Liver (tissue), 10 donors: ENCODE measurements at places on chromosomes 2 and 18. TPM values are rescaled to one million over a fixed set of nuclear protein-coding genes. Genes with fewer than 3 reads are reported as not detected.

GRCh38 chr18:12278215-12278671 lies 24.1 kb downstream of the CIDEA start:
- H3K4me3 ChIP-seq = no peak overlapping the region
- H3K27ac ChIP-seq = peak overlapping the region; percentile 78
- no peaks in the 10 kb centered on the region for H3K27me3 ChIP-seq
- DNase-seq = no peak
- H3K4me1 ChIP-seq = no peaks in the 10 kb centered on the region

The TNS1 gene
- 91.6 TPM for total RNA-seq

The MYOM1 gene
- total RNA-seq = 10.1 TPM

DNA sequence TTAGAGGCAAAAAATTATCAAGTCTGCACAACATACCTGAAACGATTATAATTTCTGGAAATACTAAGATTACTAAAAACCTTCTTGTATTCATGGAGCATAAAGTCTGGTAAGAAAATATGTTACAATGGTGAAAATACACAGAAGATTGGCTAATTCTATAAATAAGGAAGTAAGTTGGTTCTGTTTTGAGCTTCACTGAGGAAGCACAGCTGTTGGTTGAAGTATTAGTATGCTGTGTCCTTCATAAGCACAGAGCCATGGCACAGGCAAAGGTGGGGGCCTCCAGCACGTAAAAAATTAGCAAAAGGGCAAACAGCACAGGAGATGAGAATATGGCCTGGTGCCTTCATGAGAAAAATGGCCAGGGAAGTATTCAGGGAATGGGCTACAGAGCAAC lies 40.4 kb upstream of the ANKRD62 start:
- H3K4me1 ChIP-seq = no peaks in the 10 kb centered on the region
- DNase-seq = no peak
- H3K27ac ChIP-seq = no peak overlapping the region
- no peak overlapping the region for H3K4me3 ChIP-seq
- H3K36me3 ChIP-seq = no peaks in the 10 kb centered on the region
- H3K27me3 ChIP-seq = no peaks in the 10 kb centered on the region

DNA sequence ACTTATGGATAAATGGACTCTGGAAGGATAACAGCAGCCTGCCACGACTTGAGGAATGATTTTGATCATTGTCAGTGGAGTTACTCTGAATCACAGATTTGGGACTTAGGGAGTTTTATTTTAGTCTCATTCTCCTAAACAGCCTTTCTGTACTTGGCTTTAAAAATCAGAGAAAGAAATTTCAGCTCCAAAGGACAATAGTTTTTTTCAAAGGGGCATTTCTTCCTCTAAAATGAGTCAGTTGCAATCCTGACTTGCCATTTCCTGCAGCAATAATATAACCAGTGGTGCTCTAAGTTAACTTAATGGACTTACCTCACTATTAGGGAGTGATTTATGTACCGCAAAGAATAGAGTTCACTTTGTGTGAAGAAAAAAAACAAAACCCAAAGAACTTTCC lies 35.1 kb upstream of the MTX2 start:
- H3K36me3 ChIP-seq = no peaks in the 10 kb centered on the region
- H3K4me3 ChIP-seq = no peak overlapping the region
- H3K27ac ChIP-seq = no peak overlapping the region
- H3K4me1 ChIP-seq = no peaks in the 10 kb centered on the region
- no peaks in the 10 kb centered on the region for H3K27me3 ChIP-seq
- DNase-seq = no peak

GRCh38 chr2:67463810-67464209 lies 66.7 kb downstream of the ETAA1 start:
- no peaks in the 10 kb centered on the region for H3K27me3 ChIP-seq
- H3K36me3 ChIP-seq = no peaks in the 10 kb centered on the region
- H3K4me3 ChIP-seq = no peak overlapping the region
- no peaks in the 10 kb centered on the region for H3K4me1 ChIP-seq

DNA sequence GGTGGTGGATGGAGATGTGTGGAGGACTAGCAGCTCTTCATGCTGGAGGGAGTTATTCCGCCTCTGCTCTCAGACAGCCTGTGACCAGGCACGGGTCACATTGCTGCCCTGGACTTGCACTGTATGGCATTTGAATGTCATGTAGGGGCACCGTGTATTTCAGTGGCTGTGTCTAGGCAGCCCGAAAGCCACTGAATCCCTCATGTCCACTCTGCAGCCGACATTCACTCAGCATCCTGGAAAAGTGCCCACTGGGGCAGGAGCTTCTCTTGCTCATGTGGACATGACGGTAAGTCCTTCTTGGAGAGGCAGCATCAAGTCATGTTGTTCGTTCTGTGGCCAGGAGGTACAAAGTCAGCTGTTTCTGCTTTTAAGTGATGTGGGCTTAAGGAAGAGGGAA lies 127.9 kb downstream of the SH3RF3 start:
- no peaks in the 10 kb centered on the region for H3K27me3 ChIP-seq
- peaks cover 1% of the 10 kb centered on the region for H3K36me3 ChIP-seq
- DNase-seq = no peak
- H3K4me1 ChIP-seq = no peaks in the 10 kb centered on the region
- no peak overlapping the region for H3K27ac ChIP-seq

The KCNE4 gene
- total RNA-seq = 0.28 TPM

DNA sequence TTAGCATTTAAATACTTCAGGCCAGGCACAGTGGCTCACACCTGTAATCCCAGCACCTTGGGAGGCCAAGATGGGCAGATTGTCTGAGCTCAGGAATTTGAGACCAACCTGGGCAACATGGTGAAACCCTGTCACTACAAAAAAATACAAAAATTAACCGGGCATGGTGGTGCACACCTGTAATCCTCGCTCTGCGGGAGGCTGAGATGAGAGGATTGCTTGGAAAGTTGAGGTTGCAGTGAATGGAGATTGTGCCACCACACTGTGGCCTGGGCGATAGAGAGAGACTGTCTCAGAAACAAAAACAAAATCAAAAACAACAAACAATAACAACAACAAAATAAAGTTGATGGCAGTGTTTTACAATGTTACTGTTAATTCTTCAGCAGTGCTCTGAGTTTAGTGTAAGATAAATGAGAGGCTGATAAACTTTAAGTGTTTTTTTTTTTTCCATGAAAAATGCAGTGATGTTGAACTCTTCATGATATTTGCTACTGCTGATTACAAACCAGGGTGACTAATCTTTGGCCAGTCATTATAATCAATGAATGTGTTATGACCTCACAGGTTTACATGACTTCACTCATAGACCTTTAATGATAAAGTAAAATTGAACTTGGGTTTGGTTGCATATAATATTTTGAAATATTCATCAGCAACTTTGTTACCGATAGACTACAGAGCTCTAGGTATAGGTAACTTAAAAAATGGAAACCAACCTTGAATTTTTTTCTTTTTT lies 2.5 kb downstream of the ITGAV start:
- no peak overlapping the region for H3K4me3 ChIP-seq
- no peaks in the 10 kb centered on the region for H3K36me3 ChIP-seq
- no peaks in the 10 kb centered on the region for H3K4me1 ChIP-seq

The SCYGR4 gene
- not detected for total RNA-seq

DNA sequence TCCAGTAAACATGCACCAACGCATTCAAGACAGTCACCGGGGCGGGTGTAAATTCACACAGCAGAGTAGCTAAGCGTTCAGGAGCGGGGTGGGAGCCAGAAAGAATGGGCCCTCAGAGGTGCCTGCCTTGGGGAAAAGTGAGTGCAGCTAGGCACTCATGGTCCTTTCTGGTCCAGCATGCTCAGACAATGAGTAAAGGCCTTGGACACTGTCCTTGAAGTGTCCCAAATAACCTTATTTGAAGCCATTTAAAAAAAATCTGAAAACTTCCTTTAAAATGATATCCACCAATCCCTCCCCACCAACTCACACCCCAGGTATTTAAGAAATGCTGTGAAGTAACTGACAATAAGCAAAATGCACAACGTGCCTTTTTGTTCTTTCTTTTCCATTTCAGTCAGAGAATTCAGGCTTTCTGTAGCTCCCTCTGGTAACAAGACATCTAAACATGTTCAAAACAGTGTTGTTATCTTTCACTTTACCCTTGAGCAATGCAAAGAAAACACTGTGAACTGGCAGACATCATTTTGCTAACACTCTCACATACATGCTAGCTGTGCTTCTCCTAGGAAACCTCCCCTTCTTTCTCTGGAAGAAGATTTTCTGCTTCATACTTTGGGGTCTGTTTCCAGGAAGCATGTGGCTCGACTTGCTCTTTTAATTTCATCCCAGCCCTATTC lies 445.1 kb upstream of the SPRED2 start:
- H3K27ac ChIP-seq = no peak overlapping the region
- no peaks in the 10 kb centered on the region for H3K27me3 ChIP-seq
- no peak overlapping the region for H3K4me3 ChIP-seq
- H3K36me3 ChIP-seq = no peaks in the 10 kb centered on the region
- no peaks in the 10 kb centered on the region for H3K4me1 ChIP-seq

DNA sequence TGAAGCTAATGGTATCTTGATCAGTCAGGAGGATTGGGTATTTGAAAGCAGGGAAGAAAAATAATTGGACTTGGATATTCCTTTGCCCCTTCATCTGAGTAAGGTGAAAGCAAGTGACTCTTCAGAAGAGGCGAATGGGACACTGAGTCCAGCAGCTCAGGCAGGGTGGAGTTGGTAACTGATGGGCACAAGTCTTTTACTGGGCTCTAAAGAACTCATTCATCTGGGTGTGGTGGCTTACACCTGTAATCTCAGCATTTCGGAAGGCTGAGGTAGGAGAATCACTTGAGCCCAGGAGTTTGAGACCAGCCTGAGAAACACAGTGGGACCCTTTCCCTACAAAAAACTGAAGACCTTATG lies 11.2 kb downstream of the CFLAR start:
- no peaks in the 10 kb centered on the region for H3K27me3 ChIP-seq
- H3K4me1 ChIP-seq = peaks cover 64% of the 10 kb centered on the region
- peak overlapping the region; percentile 65 for H3K27ac ChIP-seq
- H3K36me3 ChIP-seq = no peaks in the 10 kb centered on the region
- DNase-seq = no peak

GRCh38 chr2:201933792-201934237 lies 99.8 kb upstream of the FZD7 start:
- H3K27ac ChIP-seq = no peak overlapping the region
- no peaks in the 10 kb centered on the region for H3K4me1 ChIP-seq
- DNase-seq = no peak
- H3K27me3 ChIP-seq = no peaks in the 10 kb centered on the region
- H3K36me3 ChIP-seq = no peaks in the 10 kb centered on the region

DNA sequence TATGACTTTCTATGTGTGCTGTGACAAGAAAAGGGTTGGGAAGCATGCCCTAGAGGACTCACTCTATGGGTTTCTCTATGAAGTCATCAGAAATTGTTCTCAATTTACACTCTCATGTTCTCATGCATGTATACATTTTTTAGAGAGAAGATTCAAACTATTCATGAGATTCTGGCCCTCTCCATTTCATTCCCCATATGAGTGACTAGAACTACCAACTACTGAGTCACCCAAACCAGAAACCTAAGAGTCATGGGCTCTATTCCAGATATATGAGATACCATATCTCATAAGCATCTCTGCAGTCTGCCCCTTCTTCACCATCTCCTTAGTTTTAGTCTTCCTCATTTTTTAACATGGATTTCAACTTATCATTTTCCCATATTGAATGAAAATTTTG lies 87.7 kb downstream of the EXOC6B start:
- H3K36me3 ChIP-seq = no peaks in the 10 kb centered on the region
- H3K4me1 ChIP-seq = no peaks in the 10 kb centered on the region
- H3K27ac ChIP-seq = no peak overlapping the region
- no peak overlapping the region for H3K4me3 ChIP-seq

- no peak overlapping the region for H3K4me3 ChIP-seq
- no peak for DNase-seq
- no peaks in the 10 kb centered on the region for H3K4me1 ChIP-seq
- H3K36me3 ChIP-seq = no peaks in the 10 kb centered on the region
- H3K27me3 ChIP-seq = no peaks in the 10 kb centered on the region
Observed at GRCh38 chr2:232231554-232231953, 147.0 kb upstream of the ALPP start.

DNA sequence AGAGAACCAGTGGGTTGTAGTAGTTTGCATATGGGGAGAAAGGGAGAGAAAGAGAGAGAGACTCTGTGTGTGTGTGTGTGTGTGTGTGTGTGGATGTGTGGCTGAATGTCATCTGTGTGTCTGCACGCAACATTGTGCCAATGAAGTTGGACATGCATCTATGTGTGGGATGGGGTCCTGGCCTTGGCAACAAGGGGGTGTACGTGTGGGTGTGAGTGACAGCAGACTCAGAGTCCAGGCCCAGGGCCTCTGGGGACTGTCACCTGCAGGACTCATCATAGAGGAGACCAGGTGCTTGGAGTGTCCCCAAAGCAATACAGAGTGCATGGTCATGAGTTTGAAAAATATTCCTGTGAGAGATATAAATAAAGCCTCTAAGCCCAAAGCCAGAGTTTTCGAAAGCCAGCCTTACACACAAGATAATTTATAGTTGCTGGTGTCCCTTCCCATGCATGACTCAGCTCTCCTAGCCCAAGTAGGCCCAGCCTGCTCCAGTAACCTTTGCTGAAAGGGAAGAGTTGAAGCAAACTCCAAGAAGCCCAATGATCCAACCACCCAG lies 59.9 kb downstream of the TNP1 start:
- no peaks in the 10 kb centered on the region for H3K36me3 ChIP-seq
- no peak overlapping the region for H3K27ac ChIP-seq
- H3K4me3 ChIP-seq = no peak overlapping the region
- no peak for DNase-seq

DNA sequence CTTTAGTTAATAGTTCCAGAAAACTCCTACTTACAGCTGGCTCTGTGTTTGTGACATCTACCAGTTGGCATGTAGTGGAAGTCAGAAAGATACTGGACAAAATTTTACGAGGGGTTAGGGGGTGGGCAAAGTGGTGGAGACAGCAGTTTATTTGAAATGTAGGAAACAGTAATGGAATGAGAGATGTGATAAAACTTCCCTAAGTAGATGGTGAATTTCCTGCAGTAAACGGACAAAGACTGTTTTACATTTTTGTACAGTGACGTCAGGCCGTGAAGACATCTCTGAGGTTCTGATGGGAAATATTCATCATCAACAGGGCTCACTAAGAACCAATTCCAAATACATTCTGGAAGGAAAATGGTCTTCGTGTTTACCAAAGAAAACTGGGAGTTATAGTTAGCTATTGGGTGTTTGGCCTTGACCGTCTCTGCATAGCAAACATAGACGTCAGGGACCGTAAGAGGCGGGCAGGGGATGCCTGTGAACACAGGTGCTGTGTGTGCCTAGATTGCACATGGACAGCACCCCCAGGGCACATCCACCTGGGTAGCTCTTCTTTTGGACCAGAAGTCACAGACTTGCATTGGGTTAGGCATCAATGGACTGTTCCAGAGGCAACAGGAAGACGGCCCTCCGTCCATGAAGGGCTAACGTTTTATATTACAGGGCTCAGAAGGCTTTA lies 131.5 kb downstream of the ZNF516 start:
- no peak overlapping the region for H3K4me3 ChIP-seq
- no peaks in the 10 kb centered on the region for H3K27me3 ChIP-seq
- no peak overlapping the region for H3K27ac ChIP-seq
- no peak for DNase-seq
- H3K4me1 ChIP-seq = no peaks in the 10 kb centered on the region

The DSC3 gene
- under 0.01 TPM for total RNA-seq
